ENCODE measurements at places on chromosomes 7 and 10.

DNA sequence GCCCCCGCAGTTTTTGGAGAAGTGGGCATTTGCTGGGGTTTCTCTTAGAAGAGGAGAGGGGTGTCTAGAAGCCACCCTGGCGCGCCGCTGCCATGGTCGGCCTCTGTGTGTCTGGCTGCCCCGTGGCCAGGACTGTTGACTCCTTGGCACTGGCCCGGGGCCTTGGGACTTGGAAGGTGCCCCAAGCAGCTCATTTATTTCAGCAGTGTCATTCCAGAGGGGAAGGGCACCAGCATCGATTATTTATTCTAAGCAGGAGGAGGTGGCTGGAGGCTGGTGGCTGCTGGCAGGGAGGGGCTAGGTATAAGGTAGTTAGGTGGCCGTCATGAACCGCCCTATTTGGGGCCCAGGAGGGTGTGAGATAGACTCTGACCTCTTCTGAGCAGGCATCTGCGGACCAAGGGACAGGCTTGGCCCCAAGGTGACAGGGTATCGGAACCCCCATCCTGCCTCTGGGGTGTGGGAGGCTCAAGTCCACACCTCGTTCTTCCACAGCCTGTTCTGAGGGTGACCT lies 1.6 kb downstream of the GTF2IRD1 start:
- DNase-seq, result peak; percentile 68

DNA sequence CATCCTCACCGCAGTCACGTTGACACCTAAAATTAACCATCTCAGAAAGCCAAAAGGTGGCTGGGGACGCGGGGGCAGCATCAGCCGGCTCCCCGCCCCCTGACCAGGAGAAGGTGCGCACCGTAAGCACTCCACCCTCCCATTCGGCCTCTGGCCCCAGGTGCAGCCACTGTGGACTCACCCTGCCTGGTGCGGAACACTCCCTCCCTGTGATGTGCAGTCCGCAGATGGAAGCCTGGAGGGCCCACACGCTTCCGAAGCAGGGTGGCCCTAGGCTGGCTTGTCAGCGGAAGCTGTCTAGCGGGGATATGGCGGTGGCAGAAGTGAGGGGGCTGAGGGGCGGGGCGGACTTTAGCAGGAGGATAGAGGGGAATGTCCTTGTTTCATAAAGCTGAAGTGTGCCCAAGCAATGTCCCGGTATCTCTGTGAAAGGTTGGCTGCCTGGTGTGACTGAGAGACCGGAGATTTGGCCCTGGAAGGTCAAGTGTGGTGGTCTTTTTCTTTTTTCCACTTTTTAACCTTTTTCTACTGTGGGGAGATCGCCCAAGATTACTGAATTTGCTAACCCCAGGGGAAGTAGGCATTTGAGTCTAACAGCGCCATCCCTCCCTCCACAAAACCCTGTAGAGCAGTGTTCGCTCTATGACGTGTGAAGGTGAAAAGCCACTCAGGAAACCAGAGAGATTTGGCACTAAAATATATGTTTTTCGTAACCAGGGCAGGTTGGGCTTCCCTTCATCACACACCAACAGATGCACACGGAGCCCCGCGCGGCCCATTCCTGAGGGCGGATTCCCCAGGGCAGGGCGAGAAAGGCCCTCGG lies 74.7 kb downstream of the CXCL12 start:
- no peak for DNase-seq

DNA sequence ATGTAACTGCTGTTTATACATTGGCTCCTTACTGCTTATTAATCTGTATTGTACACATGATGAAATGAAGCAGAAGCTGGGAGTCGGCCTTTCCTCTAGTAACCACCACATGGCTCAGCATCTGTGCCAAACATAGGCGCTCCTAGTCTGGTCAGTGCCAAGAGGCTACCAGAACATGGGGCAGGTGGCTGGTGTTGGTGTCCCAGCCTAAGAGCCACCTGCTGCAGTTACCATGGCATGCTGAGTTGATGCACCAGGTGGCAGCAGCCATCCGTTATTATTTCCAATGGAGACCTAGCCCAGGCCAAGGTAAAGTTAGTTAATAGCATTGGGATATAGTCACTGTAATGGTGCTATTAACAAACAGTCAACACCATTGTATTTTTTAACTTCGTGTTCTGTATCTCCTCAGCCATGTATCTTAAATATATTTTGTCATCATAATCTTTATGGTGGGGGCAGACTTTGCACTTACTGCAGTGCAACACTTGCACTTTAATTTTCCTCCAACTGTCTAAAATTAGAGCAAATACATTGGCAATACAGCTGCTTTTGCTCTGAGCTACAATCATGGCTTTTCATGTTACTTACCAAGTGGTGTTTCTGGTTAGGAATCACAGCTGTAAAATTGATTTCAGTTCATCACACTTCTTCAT lies 33.1 kb downstream of the HBP1 start:
- peak; percentile 19 for DNase-seq

GRCh38 chr7:4663239-4664018 lies 18.7 kb upstream of the FOXK1 start:
- DNase-seq, result no peak

- DNase-seq, result peak; percentile 25
Measured at GRCh38 chr7:92461027-92462003, 14.0 kb downstream of the GATAD1 start.

GRCh38 chr7:21946222-21946709 lies 567 bp upstream of the CDCA7L start:
- no peak for DNase-seq

DNA sequence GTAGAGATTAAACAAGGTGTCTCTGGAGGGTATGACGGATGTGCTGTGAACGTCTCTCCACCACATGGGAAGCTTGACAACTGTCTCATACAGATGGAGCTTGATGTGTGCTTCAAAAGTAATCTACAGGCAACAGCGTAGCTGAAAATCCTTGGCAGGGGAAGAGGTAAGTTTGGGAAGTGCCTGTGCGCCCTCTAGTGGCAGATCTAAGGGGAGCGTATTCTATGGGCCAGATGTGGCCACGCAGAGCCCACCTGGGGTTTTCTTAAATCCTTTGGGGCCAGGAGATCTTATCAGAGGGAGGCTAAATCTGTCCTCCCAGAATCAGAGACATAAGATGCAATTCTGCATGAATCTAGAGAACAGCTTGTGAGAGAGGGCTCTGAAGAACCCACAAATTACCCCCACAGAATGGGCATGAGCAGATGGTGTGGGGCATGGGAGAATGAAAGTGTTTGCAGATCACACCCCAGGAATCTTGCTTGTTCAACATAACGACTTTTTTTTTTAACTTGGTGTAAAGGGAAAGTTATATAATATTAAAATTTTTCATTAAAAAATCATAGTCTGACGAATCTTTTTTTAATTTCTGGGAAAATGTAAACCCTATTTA lies 91.2 kb upstream of the MPP7 start:
- DNase-seq, result peak; percentile 72

- no peak for DNase-seq
Measured at GRCh38 chr10:97140049-97140846, 45.5 kb downstream of the SLIT1 start.

GRCh38 chr7:152859781-152860191 lies 100.2 kb downstream of the ACTR3B start:
- DNase-seq, result no peak

DNA sequence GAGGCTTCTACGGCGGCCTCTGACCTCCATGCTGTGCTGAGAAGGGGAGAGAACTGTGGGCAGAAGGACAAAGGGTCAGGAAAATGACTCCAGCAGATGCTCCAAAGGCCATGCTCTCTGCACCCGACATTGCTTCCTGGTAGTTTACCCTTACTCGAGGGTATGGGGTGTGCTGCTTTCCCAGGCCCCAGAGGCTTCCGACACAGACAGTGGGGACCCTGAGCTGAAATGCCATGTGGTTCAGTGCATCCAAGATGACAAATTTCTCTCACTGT lies 130.9 kb downstream of the PTPN20 start:
- no peak for DNase-seq

GRCh38 chr10:45052700-45053099 lies 52.0 kb downstream of the ZNF22 start:
- DNase-seq, result no peak

- no peak for DNase-seq
Measured at GRCh38 chr10:95767884-95768556, 12.1 kb downstream of the ENTPD1 start.

DNA sequence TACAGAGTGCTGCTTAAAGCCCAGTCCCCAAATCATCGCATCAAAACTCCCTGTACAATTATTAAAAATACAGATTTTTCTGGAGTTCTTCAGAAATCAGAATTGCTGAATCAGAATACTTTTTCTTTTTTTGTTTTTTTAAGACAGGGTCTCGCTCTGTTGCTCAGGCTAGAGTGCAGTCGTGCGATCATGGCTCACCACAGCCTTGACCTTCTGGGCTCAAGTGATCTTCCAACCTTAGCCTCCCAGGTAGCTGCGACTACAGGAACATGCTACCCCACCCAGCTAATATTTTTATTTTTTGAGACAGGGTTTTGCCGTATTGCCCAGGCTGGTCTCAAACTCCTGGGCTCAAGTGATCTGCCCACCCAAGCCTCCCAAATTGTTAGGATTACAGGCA lies 3.9 kb downstream of the BBIP1 start:
- DNase-seq, result no peak
